H9 (cell line): ENCODE measurements at places on chromosomes 4 and X. TPM values are rescaled to one million over a fixed set of nuclear protein-coding genes. Genes with fewer than 3 reads are reported as not detected.

PCDH18 gene
- total RNA-seq, result 60.7 and 61.7 TPM in 2 replicates

XG gene
- total RNA-seq, result 1.1 and 1.7 TPM in 2 replicates

MGAT4D gene
- total RNA-seq, result not detected in 2 replicates

RAB33A gene
- total RNA-seq, result 0.59 and 0.92 TPM in 2 replicates

GATA1 gene
- total RNA-seq, result not detected in 2 replicates

ARSJ gene
- total RNA-seq, result 0.57 and 1.1 TPM in 2 replicates

ZNF157 gene
- 0.81 TPM in 2 replicates for total RNA-seq

ABCG2 gene
- 1.5 and 1.7 TPM in 2 replicates for total RNA-seq

ENPP6 gene
- 0.09 TPM in 1 of 2 replicates, not detected in the other for total RNA-seq

STBD1 gene
- total RNA-seq, result 1.1 TPM in 2 replicates

MAGEA8 gene
- total RNA-seq, result not detected in 2 replicates

NSDHL gene
- 31.6 and 32.7 TPM in 2 replicates for total RNA-seq

GRIA2 gene
- total RNA-seq, result not detected in 2 replicates

CXorf49 gene
- total RNA-seq, result not detected in 2 replicates

FRMD7 gene
- not detected in 2 replicates for total RNA-seq
